NK-92 treated with Interleukin-12 subunit alpha and Interleukin-12 subunit beta, amount 100 ng/mL, for 24 hours (cell line): ENCODE measurements at places on chromosomes 1 and 21.

DNA sequence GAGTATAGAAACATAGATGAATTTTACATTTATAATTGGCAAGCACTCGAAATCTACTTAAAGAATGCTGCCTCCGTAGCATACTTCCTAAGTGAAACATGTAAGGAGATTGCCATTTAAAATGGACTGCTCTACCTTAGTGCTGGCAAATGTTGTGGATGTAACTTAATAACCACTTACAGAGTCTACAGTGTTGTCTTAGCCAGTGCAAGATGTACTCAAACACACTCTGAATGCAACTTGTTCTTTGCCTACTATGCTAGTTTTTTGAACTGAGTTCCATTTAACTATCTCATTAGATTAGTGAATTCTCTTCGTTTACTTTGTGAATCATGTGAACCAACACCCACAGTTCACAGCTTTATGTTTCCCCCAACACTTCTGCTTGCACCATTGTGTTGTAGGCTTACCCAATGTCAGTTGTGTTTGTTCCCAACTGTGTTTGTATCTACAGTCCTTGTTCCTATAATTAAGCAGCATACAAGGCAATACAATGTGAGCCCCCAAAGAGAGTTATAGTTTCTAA is 345.5 kb upstream of the LYPLAL1 start:
- no peak for DNase-seq

- DNase-seq: no peak
Measured at GRCh38 chr1:42319128-42319851, 15.7 kb downstream of the FOXJ3 start.

DNA sequence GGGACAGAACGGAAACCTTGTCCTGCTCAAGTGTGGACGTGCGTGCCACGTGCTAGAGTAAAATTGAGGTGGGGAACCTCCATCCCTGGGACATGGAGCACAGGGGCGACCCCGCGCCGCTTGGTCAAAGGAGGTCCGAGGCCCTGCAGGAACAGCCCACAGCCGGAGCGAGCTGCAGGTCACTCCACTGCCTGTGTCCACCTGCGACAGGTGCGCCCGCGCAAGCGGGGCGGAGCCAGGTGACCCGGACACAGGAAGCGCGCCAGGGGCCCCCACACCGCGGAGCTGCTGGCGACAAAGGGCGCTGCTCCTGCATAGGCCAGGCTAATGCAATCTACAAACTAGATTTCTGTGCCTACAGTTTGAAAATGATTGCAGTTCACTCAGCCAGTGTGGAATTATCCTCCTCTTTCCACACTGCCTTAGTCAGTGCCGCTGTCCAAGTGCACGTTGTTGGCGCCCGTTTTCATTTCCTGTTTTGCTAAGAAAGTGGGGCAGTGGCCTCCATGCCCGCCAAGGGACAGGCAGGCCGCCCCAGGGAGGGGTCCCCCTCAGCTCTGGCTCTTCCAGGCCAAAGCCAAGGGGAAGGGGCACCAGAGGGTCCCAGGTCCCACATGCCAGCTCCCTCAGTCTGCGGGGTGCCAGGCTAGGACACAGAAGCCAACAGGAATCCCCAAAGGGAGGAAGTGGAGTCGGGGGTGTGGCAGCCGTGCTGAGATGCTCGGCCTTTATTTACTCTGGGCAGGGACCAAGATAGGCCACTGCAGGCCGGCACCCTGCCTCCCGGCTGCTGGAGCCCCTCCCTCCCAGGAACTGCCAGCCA is 4.3 kb upstream of the NADK start:
- no peak for DNase-seq

DNA sequence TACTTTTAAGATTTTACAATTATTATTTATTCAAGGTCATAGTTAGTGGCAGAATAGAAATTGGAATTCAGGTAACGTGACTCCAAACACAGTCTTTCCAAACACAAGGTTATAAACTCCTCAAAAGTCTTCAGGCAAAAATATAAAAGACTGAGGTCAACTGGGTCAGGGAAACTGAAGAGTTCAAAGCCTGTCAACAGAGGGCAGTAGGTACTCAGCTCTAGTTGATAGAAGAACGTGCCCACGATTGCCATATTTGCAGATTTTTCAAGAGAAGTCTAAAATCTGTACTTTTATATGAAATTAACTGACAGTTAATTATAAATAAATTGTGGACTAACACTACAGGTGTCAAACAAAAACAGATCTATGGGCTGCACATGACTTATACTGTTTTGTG is 135.0 kb downstream of the LHX4 start:
- DNase-seq: no peak

DNA sequence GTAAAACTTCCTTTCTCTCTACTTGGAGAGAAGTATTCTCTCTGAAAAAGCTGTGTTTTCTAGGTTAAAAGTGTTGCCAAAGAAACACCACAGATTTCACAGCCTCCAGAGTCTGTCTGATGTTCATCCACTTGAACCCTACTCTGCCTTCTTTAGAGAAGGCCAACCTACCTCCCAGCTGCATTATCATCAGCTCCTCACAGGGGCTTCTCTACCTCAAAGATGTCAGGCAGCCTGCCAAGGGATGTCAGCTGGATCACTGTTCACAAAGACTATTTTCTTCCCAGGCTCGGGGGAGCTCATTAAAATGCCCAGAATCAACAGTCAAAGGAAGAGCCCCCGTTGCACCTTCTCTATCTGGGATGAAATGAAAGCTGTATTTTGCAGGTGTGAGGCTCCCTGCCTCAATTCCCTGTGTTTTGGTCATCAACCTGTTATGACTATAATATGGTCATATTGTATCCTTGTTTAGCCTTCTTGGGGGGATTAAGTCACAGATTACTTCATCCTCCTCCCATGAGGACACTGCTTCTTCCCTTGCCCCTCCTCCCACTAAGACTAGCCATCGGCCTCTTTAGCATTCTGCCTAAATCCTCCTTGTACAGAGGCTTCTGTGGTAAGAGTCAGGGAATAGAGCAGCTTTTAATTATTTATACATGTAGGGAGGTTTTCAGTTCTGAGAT is 25.7 kb downstream of the ANGPTL7 start:
- no peak for DNase-seq

DNA sequence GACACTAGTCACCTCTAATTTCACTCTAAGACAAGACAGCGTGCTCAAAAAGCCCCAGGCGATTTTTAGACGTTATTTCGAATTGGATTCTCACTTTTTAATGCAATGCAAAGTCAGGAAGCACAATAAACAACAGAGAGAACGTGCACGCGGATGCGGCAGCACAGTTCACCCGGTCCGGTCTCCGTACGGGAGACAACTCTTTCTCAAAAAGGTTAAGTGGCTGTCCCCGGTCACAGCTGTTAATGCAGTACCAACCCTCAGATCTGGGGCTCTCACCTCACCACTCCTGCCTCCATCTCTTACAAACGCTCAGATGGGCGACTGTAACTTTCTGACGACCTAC is 1.2 kb downstream of the HP1BP3 start:
- no peak for DNase-seq

GRCh38 chr1:233460692-233461091 is 133.2 kb downstream of the MAP3K21 start:
- DNase-seq: no peak

DNA sequence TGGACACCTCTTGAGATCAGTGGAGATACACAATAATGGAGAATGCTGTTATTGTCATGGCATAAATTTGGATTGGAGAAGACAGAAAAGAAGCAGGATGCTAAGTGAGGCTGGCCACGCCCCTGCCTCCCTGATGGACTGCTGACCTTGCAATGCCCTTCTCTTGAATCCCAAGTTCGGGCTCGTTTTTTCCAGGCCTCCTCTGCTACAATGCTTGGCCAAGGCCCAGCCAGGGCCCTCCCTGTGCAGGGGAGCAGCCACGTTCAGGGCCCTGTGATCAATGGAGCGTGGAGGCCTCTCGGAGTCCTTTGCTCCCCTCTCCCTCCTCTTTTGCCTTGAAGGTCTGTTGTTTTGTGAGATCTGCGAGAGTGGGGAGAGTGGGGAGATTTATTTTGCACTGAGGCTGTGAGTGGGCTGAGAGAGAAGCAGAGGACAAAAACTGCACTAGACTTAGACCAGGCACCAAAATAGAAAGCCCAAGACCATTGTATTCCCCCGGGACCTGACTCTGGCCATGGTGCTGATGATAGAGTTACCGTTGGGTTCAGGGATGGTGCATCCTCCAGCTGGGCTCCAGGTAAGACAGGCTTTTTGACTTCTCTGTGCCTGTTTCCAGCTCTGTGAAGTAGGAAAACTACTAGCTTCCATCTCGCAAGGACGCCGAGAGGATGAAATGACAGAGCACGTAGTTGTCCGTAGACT is 268.6 kb downstream of the KAZN start:
- no peak for DNase-seq

- no peak for DNase-seq
Measured at GRCh38 chr1:222561656-222562055, 13.8 kb upstream of the HHIPL2 start.

GRCh38 chr1:51515312-51515960 is 3.6 kb downstream of the EPS15 start:
- no peak for DNase-seq

- no peak for DNase-seq
Measured at GRCh38 chr1:83882906-83883305, 116.0 kb downstream of the TTLL7 start.

DNA sequence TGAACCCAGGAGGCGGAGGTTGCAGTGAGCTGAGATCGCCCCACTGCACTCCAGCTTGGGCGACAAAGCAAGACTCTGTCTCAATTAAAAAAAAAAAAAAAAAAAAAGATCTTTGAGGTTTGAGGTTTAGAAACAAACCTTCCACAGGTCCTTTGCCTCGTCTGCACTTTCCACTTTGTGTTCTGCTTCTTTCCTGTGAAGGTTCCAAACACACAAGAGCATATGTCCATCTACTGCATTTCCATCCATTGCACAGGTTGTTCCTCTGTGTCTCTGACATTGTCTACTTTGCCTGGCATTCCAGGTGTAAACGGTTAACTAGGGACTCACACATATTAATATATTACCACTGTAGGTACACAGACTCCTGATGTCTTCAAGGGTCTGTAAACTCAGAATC is 40.1 kb downstream of the DSTYK start:
- DNase-seq: no peak

GRCh38 chr1:201676197-201676596 is 137.3 kb downstream of the NAV1 start:
- DNase-seq: no peak

DNA sequence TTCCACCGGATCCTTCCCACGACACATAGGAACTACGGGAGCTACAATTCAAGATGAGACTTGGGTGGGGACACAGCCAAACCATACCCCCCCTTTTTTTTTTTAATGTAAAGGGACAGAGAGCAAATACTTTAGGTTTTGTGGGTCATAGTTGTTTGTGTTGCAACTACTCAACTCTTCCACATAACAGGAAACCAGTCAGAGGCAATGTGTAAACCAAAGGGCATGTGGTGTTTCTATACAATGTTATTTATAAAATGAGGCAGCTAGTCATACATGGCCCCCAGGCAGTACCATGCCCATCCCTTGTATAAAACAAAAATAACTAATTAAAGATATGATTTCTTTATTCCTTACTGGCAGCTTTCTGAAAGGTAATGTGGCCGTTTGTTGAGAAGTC is 845.4 kb upstream of the ADAMTS5 start:
- no peak for DNase-seq

DNA sequence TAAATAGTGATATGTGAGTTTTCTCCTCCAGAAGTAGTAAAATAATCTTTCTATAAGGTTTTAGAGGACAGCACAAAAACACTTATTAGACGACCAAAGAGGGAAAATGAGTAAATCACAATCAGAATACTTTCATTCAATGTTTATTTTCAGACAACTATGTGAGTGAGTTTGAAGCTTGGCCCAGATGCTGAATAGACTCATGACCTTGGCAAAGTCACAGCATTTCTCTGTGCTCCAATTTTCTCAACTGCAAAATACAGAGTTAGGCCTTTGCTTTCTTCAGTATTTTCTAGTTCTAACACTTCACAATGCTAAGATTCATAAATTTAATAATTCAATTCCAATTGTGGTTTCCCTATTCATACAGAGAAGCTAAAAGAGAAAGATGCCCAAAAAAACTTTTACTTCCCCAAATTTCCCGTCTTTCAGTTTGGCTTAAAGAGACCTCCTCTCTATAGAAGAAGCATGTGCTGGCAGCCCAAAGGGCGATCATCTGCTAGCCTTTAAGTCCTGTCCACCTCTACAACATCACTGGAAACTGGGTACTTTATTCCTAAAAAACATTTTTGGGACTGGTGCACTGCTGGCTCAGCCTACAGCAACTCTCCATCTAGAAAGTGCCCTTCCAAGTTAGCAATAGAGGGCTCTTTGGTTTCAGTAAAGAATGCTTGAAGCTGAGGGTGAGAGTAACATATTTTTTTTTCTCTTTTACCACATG is 116.8 kb upstream of the GORAB start:
- DNase-seq: no peak

- DNase-seq: no peak
Measured at GRCh38 chr1:20366463-20367115, 75.9 kb downstream of the VWA5B1 start.

GRCh38 chr1:179825206-179825605 is 52.4 kb downstream of the TOR1AIP2 start:
- DNase-seq: no peak

- DNase-seq: peak; percentile 20
Measured at GRCh38 chr1:207868251-207868773, 42.6 kb downstream of the CD34 start.

DNA sequence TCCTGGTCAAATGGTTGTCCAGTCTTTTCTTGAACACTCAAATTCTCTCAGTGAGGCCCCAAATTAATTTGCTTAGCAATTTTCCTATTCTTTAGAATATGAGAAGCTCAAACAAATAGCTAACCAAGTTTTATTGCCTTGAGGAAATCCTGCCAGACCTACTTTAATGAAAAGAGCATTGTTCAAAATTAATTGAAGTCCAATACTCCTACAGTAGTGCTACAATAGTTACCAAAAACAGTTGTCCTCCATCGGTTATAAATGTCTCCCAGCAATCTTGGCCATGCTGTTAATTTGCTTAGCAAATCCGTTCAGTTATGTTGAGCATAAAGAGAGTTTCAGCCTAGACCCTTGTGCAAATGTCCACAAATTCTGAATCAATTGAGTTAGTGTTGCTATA is 112.9 kb downstream of the MAB21L3 start:
- DNase-seq: no peak

- DNase-seq: no peak
Measured at GRCh38 chr1:8493916-8494540, 176.1 kb downstream of the SLC45A1 start.

GRCh38 chr21:19198801-19199200 is 795.2 kb upstream of the TMPRSS15 start:
- no peak for DNase-seq

GRCh38 chr1:223750730-223751570 is 38.6 kb downstream of the CAPN2 start:
- DNase-seq: no peak
